ENCODE measurements at places on chromosomes 4 and X. TPM values are rescaled to one million over a fixed set of nuclear protein-coding genes. Genes with fewer than 3 reads are reported as not detected.

The CT83 gene
- not detected for total RNA-seq

The TET2 gene
- total RNA-seq = 10.4 TPM

The ANXA3 gene
- 60.6 TPM for total RNA-seq

The TMA16 gene
- total RNA-seq = 32.5 TPM

The PAGE2 gene
- total RNA-seq = not detected

The UCP1 gene
- not detected for total RNA-seq

The OSTC gene
- 289 TPM for total RNA-seq

The POU4F2 gene
- not detected for total RNA-seq
